DMS153 (cell line): ENCODE measurements at places on chromosomes 3 and 15.
A peak's percentile ranks its signal among the peaks of the same experiment; 100 is the strongest.

DNA sequence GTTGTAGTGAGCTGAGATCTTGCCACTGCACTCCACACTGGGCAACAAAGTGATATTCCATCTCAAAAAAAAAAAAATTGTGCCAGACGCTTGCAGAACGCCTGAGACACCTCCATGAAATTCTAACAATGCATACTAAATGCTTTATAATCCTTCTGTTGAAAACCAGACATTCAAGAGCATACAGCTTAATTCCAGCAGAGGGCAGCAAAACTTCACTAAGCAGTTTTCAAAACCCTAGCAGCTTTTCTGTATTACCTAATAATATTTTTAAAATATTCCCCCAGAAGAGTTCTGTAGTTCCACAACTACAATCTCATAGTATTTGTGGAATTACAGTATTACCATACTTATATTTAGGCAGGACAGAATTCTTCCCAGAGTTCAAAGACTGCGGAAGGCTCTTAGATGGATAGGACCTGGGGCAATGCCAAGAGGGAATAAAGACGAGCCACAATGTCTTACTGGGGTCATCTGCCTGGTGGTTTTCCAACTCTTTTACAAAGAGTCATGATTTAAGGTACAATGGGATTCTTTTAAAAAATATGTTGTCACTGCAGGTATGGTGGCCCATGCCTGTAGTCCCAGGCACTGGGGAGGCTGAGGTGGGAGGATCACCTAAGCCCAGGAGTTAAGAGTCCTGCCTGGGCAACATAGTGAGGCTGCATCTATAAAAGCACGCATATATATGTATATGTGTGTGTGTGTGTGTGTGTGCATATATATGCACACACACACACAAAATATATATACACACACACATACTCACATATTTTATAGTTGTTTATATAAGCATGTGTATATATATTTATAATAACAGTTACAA lies 19.6 kb upstream of the TASOR start:
- peak; percentile 4 for DNase-seq

DNA sequence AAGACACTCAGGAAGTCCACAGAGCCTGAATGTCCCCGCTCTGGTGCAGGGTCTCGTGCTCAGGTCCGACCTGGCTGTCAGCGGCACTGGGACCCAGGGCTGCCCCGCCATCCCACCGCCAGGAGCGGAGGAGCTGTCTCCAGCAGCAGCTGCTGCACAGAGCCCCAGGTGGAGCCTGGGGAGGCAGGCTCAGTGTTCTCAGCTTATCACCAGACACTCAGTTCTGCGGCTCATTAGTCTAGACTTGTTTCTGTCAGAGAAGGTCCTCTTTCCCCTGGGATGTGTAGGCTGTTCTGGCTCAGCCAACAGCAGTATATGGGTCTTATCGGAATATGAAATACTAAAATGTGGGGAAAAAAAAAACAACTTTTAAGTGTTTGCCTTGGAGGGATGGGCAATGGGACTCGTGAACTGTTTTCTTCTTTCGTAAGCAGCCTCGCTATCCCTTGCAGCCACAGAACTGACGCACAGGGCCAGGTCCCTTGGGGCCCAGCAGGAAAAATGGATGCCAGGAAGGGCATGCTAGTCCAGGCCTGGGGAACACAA lies 75.9 kb downstream of the KLF13 start:
- no peak for DNase-seq

DNA sequence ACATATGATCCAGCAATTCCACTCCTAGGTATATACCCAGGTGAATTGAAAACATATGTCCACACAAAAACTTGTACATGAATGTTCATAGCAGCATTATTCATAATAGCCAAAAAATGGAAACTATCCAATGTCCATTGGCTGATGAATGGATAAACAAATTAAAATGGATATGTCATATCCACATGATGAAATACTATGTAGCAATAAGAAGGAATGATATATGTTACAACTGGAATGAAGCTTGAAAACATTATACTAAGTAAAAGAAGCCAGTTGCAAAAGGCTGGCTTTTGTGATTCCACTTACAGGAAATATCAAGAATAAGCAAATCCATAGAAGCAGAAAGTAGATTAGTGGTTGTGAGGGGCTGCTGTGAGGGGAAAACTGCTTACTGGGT lies 33.7 kb downstream of the BNC1 start:
- no peak for DNase-seq

DNA sequence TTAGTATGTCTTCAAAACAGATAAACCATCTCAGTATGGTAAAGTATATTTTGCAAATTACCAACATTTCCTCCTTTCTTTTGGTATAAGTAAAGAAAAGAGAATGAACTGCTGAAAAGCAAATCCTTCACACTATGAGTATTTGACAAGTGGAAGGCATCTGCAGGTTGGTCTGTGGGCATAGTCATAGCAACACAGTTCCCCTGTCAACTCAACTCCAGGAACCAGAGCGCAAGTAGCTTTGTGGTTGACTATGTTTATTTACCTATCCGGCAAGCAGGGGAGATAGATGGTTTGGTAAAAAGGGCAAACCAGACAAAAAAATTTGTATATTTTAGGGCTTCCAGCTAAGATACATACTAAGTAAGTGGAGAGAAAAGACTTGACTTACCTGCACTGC lies 88.3 kb upstream of the PPIB start:
- no peak for DNase-seq

GRCh38 chr3:142724682-142725356 lies 985 bp downstream of the TRPC1 start:
- DNase-seq, result peak; percentile 4
